ENCODE measurements at places on chromosomes 7 and 10. TPM values are rescaled to one million over a fixed set of nuclear protein-coding genes. Genes with fewer than 3 reads are reported as not detected.

Gene ZCCHC24
- total RNA-seq: 3.8 TPM

- no peak for DNase-seq
Measured at GRCh38 chr10:3057946-3058345, 9.4 kb upstream of the PFKP start.

- DNase-seq: no peak
Measured at GRCh38 chr10:68269562-68270290, 37.8 kb upstream of the ATOH7 start.

DNA sequence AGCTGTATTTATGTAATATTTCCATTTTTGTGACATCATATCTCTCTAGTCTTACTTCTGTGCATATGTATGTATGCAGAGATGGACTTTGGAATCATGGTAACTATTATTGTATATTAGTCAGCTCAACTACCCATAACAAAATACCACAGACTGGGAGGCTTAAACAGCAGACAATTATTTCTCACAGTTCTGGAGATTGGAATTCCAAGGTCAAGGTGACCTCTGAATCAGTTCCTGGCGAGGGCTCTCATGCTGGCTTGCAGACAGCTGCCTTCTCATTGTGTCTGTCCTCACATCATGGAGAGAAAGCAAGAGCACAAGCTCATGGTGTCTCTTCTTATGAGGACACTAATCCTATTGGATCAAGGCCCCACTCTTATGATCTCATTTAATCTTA is 79.1 kb downstream of the RAMP3 start:
- DNase-seq: no peak

GRCh38 chr10:16585103-16585502 is 63.4 kb upstream of the C1QL3 start:
- no peak for DNase-seq

DNA sequence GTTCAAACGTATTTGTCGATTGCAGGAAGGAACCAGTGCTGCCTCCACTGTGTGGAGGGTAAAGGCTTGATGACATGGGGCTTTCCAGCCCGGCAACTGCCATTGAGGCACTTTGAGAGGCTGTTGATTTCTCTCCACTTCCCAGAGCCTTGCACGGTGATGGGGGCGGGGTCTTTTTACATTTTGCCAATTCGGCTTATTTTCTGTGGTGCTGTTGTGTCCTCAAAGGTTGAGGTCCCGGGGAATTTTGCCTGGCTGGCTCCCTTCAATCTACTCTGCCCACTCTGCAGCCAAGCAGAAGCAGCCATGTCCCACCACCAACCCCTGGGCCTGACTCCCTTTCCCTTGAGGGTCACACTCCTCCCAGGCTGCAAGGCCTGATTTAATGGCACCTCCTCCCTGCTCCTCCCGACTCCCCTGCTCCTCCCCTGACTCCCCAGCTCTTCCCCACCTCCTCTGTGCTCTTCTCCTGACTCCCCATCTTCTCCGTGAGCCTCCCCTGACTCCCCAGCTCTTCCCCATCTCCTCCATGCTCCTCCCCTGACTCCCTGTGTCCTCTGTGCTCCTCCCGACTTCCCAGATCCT is 39.0 kb downstream of the OAT start:
- no peak for DNase-seq

- DNase-seq: no peak
Measured at GRCh38 chr10:4847561-4848355, 21.8 kb downstream of the AKR1E2 start.

- no peak for DNase-seq
Measured at GRCh38 chr10:14953424-14954000, 384 bp downstream of the DCLRE1C start.

DNA sequence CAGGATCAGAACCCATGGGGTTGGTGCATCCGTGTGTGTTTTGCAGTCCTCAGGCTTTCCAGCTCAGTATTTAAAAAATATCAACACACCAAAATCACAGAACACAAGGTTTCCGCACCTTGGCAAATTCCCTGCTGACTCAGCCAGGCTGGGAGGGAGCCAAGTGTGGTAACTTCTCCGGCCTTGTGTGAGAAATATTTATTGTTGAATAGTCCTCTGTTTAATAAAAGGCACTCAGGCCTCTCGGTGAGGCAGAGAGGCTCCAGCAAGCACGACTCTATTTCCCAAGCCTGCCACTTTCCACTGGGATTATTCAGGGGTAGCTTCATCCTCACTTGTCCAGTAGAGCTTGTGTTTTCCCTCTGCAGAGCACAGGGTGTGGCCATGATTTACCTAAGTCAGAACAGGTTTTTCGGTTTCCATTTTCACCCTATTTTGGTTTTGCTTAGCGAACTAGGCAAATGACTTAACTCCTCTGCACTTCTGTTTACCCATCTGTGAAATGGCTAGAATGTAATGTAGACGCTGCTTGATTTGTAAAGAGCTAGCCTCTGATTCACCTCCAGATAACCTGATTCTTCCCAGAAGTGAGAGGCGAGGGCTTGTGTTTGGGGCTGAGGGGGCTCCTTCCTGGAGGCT is 13.0 kb upstream of the CHST15 start:
- DNase-seq: no peak

Gene TSPAN13
- 18.7 TPM for total RNA-seq

DNA sequence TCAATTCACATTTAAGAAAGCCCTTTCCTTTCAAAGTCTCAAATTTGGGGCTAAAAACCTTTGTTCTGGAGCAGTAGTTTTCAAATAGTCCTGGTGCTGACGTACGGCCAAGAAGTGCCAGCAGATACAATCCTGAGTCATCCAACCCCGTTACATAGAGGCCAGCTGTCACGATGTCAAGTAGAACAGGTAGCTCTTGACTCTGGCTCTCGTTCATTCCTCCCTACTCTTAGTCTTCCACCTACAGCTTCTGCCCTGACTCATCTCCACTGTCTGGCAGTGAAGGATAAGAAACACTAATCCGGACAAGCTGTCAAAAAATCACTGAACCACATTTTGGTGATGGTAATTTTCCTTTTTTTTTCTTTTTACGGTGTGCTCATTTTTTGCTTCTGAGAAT is 132.4 kb upstream of the PTN start:
- DNase-seq: no peak

DNA sequence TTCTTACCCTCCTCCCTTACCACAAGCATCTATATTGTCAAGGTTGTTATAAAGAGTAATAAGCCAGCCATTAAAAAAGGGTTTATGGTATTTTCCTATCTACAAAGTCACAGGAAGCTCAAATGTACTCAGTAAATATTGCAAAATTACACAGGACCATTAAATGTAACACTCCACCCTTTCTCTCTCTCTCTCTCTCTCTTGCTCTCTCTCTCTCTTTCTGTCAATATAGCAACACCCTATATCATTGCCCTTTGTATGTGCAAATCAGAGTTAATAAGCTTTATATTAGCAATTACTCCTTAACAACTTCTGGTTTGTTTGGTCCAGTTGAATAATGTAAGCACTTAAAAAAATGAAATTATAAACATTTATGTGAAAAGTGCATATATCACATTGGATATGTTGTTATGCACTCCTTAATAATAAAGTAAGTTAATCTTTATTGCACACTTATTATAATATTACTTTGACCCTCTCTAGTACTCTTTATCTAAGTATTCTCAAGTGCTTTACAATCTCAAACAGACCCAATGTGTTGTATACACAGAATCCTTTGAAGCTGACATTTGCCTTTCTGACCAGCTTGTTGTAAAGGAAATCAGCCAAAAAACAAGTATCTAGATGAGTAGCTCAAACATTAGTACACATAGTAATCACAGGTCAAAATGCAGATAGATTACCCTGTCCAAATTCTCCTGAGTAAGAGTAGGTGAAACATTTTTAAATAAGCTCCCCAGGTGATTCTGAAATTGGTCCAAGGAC is 93.2 kb downstream of the CFTR start:
- no peak for DNase-seq

Gene LDB3
- total RNA-seq: 0.18 TPM

DNA sequence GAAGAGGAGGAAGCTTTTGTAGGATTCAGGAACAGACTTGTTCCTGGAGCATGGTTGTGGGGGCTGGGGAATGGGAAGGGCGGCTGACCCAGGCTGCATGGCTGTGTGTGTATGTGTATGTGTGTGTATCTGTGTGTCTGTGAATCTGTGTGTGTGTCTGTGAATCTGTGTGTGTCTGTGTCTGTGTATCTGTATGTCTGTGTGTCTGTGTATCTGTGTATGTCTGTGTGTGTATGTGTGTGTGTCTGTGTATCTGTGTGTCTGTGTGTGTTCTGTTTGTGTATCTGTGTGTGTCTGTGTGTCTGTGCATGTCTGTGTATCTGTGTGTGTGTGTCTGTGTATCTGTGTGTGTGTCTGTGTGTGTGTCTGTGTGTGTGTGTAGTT is 6.6 kb upstream of the STX1A start:
- no peak for DNase-seq

Gene MCM10
- total RNA-seq: 67.4 TPM

Gene ANKRD2
- not detected for total RNA-seq

Gene ERVW-1
- 0.09 TPM for total RNA-seq

DNA sequence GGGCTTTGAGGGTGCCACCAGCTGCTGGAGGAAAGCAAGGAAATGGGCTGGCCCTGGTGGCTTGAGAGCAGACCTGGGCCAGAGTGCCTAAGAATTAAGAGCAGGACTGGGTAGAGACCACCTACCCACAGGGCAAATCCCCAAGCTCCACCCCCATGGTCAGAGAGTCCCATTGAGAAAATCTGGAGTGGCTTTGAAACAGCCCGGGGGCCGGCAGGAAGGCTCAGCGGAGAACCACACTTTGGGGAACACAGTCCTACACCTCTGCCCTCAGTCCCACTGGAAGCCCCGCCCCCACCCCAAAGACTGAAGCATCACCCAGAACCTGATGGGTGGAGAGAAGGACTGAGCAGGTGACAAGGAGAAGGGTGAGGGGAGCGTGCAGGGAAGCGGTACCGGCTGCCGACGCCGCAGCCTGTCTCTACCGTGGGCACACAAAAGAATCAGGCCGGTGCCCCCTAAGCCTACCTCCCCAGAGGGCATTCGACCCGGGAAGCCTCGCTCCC is 3.6 kb downstream of the SMARCD3 start:
- peak; percentile 56 for DNase-seq

Gene LRGUK
- 1.8 TPM for total RNA-seq

Gene SRRM3
- 11.0 TPM for total RNA-seq

DNA sequence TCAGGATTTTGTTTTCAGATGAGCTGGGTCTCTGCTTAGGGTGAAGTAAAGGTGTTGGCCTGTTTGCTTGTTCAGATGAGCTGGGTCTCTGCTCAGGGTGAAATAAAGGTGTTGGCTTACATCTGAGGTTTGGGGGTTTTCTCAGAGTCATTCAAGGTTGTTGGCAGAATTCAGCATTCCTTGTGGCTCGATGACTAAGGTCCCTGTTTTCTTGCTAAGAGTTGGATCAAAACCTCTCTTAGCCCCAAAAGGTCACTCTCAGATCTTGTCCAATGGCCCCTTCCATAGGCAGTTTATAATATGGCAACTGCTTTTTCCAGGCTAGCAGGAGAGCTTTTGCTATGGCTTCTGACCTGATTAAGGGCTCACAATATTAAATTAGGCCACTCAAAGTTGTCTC is 106.6 kb downstream of the ADAM22 start:
- no peak for DNase-seq

- no peak for DNase-seq
Measured at GRCh38 chr7:23802720-23803397, 92.8 kb downstream of the STK31 start.

DNA sequence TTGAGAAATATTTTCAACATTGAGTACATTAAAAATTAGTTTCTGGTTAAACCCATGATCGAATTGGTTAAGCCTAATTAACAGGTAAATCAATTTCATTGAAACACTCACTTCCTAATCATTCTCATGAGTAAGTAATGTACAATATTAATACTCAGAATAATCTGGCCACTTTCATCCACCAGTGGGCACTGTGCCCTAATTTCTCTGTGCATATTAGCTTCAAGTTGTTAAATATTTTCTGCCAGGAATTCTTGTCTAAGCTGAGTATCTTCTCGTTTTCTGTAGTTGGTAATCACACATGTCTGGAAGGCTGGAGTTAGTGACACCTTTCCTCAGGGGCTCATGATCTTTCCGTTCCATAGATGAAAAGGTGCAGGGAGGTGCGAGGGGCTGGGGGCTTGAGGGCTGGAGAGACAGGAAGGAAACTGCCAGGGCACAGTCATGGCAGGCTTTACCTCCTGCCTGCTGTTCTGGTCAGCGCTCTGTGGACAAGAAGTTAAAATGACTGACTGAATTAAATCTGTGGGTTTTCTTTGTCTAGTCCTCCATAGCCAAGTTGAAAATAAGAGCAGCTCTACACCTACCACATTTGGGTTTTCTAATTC is 71.9 kb downstream of the WIPF3 start:
- no peak for DNase-seq

GRCh38 chr7:129561677-129562359 is 49.7 kb upstream of the NRF1 start:
- peak; percentile 50 for DNase-seq

Gene TMEM236
- not detected for total RNA-seq

DNA sequence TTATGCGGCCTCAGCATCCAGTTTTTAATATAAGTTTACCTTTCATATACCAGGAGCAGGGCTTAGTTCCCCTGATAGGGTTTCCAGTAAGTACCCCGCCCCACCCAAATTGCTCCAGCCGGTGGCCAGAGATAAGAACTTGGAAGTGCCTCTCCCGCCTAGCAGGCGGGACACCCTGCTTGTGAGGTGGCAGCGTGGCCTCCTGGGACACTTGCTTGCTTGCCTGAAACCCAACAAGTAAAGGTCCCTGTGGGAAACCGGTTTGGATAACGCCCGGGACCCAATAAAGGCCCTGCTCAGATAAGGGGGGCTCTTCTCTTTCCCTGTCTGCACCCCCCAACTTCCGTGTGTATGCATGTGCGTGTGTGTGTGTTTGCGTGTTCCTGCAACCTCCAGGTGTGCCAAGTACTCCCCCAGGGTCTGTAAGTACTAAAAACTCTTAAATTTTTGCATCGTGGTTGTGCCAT is 154.3 kb downstream of the ARHGAP21 start:
- no peak for DNase-seq

GRCh38 chr7:148941598-148942275 is 57.6 kb upstream of the EZH2 start:
- peak; percentile 74 for DNase-seq

Gene DDX50
- total RNA-seq: 50.2 TPM

DNA sequence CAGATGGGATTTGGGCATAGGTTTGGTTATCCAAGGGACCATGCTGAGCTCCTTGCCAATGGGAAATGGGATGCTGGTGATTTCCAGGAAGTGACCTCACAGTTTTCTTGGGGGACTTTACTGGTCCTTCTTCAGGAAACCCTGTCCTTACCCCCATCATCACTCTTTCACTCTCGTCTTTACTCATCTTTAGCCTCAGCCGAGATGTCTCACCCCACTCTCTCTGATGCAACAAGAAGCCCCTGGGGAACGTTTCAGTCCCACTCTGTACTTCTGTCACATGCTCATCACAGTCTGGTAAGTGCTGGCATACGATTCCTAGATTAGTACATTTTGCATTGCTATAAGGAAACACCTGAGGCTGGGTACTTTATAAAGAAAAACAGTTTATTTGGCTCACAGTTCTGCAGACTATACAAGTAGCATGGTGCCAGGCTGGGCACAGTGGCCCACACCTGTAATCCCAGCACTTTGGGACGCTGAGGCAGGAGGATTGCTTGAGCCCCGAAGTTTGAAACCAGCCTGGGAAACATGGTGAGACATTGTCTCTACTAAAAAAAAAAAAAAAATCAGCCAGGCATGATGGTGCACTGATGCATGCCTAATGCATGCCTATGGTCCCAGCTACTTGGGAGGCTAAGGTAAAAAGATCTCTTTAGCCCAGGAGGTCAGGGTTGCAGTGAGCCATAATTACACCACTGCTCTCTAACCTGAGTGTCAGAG is 63.5 kb upstream of the VKORC1L1 start:
- no peak for DNase-seq

GRCh38 chr7:18552943-18553604 is 57.5 kb downstream of the HDAC9 start:
- no peak for DNase-seq

Gene HTR7
- 20.2 TPM for total RNA-seq

Gene TBXAS1
- total RNA-seq: 1.4 TPM

- no peak for DNase-seq
Measured at GRCh38 chr7:148790131-148790726, 91.5 kb downstream of the CUL1 start.
